ENCODE measurements at places on chromosomes 3 and 15.

DNA sequence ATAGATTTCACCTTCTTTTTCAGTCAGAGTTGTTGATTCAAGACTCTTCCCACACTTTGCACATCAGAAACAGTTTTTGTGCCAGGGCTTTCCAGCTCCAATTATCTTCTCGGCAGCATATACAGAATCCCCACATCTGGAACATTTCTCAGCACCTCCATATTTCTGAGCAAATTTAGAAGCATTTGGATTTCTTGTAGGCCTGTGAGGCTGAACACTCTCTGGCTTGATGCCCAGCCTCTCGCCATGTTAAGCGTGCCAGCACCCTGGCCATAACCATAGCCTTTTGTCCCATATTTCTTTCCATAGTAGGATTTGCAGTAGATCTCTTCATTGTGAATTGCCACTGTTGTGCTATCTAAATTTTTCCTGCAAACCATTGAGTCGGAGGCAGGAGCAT lies 28.3 kb downstream of the CD80 start:
- DNase-seq: no peak

DNA sequence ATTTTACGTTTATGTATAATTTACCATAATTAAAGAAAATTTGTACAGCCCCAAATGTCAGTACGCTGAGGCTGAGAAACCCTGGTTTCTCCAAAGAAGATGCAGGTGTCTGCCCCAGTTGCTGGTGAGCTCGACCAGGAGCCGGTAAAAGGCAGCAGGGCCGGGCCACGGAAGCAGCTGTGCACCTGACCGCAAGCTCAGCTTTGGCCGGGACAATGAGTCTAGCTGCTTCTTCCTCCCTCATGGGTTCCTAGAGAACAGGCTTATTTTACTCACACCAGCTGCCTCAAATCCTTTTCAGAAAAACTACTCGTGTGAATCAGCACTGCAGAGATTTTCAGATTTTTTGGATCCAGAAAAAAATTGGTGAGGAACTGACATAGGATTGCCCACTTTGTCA lies 18.0 kb upstream of the ZXDC start:
- no peak for DNase-seq

GRCh38 chr3:61577760-61578159 lies 16.4 kb downstream of the PTPRG start:
- DNase-seq: no peak

GRCh38 chr3:139227827-139228226 lies 116.0 kb upstream of the MRPS22 start:
- no peak for DNase-seq

- DNase-seq: no peak
These were observed 131.8 kb upstream of the UBE2E2 start for GRCh38 chr3:23071296-23071695.

DNA sequence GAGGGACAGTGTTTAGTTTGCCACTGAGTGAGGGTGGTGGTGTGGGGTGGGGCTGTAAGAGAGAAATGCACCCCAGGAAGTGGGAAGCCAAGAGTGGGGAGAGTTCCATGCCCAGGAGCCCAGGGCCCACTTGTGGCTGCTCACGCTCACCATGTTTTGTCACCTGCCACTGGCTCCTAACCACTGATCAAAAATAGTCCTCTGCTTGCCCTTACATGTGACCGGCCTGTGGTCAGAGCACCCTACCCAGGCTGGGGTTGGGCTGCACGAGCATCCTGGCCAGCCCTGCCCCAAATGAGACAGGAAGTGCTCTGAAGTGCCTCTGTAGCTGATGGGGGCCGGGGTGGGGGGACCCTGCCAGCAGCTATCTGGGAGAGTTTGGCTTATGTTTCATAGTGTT lies 216.3 kb downstream of the RPLP1 start:
- DNase-seq: no peak

- peak; percentile 31 for DNase-seq
These were observed 63.4 kb upstream of the CSPG4 start for GRCh38 chr15:75776065-75776423.

- DNase-seq: peak; percentile 54
These were observed 9.4 kb downstream of the NAA50 start for GRCh38 chr3:113736548-113737089.

GRCh38 chr3:150091626-150092025 lies 120.9 kb upstream of the PFN2 start:
- no peak for DNase-seq

GRCh38 chr15:33150971-33151370 lies 43.5 kb downstream of the FMN1 start:
- no peak for DNase-seq

DNA sequence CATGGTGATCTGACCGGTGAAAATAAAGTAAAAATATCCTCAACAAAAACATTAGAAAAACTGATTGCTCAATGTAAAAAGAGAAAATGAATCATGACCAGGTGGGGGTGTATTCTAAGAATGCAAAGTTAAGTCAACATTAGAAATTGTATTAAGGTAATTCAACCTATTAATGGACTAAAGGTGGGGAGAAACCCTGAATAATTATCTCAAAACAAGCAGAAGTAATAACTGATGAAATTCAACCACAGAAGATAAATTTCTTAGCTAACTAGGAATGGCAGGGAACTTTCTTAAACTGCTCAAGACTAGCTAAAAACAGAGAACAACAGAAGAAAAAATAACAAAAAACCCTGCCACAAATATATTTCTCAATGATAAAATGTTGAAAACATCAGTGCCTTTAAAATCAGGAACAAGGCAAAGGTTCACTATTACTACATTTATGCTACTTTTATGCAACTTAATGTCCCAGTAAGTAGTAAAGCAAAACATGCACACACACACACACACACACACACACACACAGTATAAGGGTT lies 204.4 kb upstream of the THBS1 start:
- DNase-seq: peak; percentile 58

DNA sequence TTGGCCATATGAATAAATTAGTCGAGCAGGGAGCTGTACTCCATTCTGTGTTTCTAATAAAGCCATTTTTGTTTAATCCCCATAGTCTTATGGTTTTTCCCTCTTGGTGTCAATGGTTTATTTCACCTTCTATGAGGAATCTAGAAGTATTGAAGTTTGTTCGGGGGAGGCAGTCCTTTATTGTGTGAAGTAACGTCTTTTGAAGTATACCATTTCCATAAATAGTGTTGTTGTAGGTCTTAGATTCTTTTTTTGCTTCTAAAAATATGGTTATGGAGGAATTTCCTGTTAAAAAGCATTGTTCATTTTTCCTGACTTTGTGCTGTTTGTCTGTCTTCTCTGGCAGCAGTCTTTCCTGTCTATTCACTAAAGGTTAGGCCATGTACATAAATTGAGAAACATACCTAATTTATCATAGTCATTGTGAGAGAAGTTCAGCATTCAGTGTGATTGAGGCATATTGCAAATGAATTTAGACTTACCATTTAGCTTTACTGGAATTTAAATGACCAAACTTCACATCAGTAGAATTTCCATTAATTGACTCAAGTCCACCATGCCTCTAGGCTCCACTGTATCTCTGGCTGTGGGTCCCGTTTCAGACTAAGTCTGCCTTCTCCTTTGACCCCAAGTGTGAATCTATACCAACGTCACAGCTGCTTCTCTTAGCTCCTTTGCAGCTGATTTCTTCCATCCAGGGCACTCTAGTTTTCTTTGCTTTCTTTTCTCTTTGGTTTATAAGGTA lies 37.3 kb downstream of the YEATS2 start:
- no peak for DNase-seq

DNA sequence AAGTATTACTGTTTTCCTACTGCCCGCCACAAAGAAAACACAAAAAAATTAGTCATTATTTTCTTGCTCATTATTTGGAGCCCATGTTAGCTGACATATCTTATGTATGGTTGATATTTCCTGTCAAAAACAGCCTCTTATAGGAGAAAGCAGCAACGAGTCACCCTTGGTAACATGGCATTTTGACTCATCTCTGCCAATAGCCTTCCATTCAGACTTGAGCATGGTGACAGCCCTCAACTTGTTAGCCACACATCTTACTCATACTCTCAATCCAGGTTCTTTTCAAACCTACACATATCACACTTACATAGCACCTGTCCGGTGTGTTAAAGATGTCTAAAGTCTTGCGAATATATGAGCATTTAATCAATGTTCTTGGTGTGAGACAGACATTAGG lies 109.4 kb upstream of the SAMMSON start:
- peak; percentile 39 for DNase-seq

GRCh38 chr3:177855021-177855420 lies 657.7 kb upstream of the TBL1XR1 start:
- peak; percentile 80 for DNase-seq

- DNase-seq: no peak
These were observed 381.0 kb upstream of the RGMA start for GRCh38 chr15:93469994-93470393.

DNA sequence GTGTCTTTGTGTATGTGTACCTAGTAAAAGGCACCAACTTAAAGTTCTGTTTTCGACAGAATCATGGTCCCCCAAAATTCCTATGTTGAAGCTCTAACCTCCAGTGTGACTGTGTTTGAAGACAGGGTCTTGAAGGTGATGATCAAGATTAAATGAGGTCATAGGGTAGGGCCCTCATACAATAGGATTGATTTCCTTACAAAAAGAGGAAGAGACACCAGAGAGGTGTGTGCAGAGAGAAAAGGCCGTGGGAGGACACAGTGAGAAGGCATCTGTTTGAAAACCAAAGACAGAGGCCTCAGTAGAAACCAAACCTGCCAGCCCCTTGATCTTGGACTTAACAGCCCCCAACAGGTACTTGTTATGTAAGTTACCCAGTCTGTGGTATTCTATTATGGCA lies 52.0 kb upstream of the CORO2B start:
- DNase-seq: no peak

DNA sequence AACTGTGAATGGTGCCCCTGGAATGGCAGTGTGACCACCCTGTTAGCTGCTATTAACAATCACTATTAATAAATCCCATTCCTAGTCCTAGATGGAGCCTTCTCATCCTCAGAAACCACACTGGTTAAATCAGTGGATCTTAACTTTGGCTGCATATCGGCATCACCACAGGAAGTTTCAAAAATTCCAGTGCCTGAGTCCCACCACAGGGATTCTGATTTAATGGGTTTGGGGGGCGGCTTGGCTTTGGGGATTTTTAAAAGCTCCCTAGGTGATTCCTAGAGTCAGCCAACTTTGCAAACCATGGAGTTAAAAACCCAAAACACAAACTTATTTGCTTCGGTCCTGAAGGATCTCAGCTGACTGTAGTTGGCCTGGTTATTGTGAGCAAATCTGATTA lies 3.1 kb downstream of the FAM107A start:
- DNase-seq: no peak

- DNase-seq: no peak
These were observed 426 bp downstream of the PRKCD start for GRCh38 chr3:53161450-53161819.

GRCh38 chr3:168933614-168934013 lies 729.9 kb downstream of the MECOM start:
- no peak for DNase-seq

DNA sequence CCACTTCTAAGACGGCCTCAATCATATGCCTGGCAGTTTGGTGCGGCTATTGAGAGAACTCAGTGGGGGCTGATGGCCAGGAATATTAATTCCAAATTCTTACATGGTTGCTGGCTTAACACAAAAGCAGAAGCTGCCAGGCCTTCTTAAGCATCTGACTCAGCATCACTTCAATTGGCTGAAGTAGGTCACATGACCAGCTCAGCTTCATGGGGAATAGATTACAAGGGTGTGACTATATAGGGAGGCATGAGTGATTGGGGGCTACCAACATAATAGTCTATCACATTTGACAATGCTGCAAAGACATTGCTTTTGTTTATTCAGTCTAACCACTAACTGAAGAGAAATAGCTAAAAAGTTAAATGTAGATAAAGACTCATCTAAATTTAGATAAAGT lies 101.6 kb upstream of the ANKRD28 start:
- peak; percentile 99 for DNase-seq

DNA sequence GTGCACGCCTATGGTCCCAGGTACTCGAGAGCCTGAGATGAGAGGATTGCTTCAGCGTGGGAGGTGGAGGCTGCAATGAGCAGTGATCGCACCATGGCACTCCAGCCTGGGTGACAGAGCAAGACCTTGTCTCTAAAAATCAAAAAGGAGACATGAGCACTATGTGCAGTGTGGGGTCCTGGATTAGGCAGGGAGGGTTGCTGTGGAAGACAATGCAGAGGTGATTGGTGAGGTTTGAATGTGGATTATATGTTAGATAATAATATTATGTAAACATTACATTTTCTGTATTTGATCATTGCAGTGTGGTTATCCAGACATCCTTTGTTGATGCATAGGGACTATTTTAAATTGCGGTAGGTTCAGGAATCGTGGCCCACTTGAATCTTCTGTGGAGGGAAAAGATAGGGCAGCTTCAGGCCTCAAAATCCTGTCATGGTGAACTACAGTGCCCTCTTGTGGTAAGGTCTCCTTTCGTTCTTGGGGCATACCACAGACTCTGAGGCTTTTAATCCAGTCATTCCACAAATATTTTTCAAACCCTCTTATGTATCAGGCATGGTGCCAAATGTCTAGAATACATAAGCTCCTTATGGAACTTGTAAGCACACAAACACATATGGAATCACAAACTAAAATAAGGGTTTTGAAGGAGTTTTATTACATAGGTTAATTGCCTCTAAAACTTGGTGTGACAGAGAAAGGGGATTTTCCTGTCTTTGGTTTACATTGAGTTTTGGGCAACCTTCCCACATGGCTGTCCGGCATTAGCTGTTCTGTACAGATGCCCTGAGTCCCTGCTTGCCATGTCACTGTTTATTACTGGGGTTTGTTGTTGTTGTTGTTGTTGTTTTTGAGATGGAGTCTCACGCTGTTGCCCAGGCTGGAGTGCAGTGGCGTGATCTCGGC lies 37.7 kb downstream of the GPD1L start:
- DNase-seq: peak; percentile 96

- no peak for DNase-seq
These were observed 97.9 kb upstream of the MEX3B start for GRCh38 chr15:82143390-82144385.

DNA sequence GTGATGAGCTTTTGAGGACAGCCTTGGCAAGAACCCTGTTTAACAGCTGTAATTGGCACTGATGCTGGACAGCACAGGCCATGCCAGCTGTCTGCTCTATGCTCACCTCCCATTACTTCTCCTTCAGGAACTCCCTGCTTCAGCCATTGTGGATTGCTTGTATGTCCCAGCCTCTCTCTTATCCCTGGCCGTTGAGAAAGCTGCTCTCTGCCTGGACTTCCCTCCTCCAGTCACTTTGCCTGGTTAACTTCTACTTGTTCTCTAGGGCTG lies 444.5 kb downstream of the EPHB1 start:
- no peak for DNase-seq

DNA sequence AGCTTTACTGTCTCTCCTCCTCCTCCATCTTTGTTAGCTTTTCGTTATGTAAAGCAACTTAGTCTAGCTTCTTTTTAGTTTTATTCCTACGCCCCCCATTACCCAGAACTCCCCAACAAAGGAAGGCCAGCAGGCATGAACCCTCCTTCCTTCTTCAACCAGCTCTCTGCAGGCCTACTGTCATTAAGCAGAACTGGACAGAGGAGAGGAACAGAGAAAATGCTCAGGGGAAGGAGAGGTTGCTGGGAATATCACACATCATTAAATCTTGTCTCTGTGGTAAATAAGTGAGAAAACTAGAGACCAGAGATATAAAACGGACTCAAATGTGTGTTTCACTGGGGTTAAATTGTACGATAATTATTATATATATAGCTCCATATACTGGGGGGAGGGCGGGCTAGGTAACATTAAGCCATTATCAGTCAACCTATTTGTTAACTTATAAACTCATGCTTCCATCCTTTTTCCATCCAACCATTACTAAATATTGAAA lies 19.3 kb upstream of the SLC28A1 start:
- DNase-seq: no peak
